Esophagus muscularis mucosa (tissue), 4 donors: ENCODE measurements at places on chromosomes 16 and 17.

DNA sequence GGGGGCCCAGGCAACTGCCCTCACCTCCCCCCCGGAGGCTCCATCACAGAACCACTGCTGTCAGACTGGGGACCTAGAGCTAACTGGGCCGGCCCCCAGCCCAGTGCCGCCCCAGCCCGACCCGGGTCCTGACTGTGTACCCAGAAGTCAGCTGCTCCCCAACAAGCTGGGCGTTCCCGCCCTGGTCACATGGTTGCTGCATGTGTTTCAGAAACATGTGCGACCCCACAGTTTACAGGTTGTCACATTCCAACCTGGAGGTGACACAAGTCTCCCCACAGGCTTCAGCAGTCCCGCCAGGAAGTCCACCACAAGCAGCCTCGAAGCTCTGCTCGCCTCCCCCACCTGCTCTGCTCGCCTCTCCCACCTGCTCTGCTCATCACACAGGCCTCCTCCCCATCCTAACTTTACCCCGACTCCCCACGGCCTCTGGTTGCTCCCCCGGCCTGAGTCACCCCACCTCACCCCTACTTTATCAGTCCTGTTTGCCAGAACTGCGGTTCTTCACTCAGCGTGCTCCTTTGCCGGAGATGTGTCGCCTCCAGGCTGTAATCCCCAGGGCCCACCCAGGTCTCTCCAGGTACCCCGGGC lies 968 bp downstream of the MRPL28 start:
- DNase-seq, result no peak

GRCh38 chr16:50496990-50497389 lies 51.2 kb upstream of the NKD1 start:
- no peak for DNase-seq

DNA sequence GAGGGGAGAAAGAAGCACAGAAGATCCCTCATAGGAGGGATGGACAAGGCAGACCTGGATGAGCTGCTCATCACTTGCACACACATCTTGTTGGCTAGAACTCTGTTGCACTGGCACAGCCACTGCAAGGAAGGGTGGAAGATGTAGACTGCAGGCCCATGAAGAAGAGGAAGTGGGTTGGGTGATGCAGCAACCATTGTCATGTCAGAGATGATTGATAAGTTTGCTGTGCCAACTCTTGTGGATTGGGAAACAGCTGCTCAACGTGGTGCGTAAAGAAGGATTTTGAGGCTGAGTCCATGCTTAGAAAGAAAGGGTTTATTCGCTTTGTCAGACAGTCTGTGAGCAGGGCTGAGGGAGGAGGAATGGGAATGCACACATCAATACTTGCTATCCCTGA lies 161.4 kb upstream of the MPHOSPH6 start:
- DNase-seq, result no peak

GRCh38 chr16:67241008-67241900 lies 6.0 kb downstream of the FHOD1 start:
- DNase-seq, result no peak

GRCh38 chr16:48907906-48908634 lies 298.1 kb upstream of the N4BP1 start:
- no peak for DNase-seq

GRCh38 chr16:72129976-72130656 lies 36.5 kb downstream of the DHX38 start:
- peak; percentile 83 for DNase-seq

DNA sequence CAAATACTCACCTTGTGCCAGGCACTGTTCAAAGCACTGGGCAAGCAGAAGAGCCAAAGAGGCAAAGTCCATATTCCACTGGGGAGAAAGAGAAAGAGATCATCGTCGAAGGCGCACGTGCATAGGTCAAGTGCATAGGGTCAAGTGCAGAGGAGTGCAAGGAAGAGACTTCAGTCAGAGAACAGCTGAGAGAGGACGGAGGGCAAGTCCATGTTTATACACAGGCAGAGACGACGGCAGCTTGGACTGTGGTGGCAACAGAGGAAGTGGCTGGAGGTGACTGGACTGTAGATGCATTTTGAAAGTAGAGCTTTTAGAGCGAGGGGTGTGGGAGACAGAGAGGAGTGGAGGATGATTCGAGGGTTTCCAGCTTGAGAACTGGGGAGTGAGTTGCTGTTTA lies 74.7 kb upstream of the SDK2 start:
- DNase-seq, result no peak

- DNase-seq, result no peak
These were observed 4.4 kb upstream of the ARMC7 start for GRCh38 chr17:75105126-75106080.

- no peak for DNase-seq
These were observed 1893.0 kb downstream of the TP53TG3F start for GRCh38 chr16:35352431-35352830.

GRCh38 chr17:34283571-34283970 lies 2.0 kb upstream of the CCL11 start:
- no peak for DNase-seq

DNA sequence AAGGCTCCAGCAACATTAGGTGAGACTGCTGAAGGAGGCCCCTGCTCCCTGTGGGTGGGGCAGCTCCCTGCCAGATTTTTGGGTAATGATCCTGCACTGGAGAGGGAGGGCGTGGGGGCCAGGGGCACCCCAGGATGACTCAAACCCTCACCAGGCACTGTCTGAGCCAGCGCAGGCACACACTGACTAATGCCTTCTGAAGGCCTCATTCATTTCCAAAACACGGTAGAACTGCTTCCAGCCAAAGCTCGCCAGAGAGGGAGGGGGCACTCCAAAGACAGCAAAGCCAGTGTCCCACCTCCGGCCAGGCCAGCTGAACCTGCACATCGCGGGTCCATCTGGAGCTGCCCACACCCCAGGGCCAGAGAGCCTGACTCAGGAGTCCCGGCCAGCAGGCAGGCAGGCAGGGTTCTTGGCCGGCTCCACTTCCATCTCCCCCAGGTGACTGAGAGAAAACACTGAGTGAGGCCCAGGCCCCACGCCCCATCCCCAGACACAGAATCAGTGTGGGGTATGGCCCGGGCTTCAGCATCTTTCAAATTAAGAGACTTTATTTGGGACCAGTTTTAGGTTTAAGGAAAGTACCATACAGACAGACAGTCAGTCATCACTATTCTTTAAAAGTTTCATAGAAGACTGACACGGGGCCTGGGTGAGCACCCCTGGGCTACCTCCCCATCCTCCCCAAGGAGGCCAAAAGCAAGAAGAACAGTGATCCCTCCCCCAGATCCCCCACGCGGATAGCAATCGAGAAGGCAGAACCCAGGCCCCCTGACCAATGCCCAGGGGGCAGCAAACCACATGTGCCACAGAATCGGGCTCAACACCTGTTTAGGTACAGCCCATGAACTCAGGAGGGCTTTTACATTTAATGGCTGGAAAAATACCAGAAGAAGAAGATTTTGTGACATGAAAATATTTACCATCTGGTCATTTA lies 2.3 kb downstream of the PIEZO1 start:
- DNase-seq, result no peak

DNA sequence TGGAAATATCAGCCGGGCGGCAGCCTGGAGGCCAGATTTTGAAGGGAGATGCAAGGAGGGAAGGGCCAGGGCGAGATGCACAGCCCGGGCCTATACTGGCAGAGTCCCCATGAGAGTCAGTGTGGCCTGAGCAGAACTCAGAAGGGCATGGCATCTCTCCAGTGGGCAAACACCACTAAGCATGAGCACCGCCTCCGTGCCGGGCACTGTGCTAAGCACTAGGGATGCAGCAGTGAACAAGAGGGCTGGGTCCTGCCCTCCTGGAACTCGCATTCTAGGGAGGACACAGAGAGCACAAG lies 33.5 kb downstream of the TK2 start:
- no peak for DNase-seq

- no peak for DNase-seq
These were observed 10.7 kb downstream of the NLK start for GRCh38 chr17:28053044-28053670.

DNA sequence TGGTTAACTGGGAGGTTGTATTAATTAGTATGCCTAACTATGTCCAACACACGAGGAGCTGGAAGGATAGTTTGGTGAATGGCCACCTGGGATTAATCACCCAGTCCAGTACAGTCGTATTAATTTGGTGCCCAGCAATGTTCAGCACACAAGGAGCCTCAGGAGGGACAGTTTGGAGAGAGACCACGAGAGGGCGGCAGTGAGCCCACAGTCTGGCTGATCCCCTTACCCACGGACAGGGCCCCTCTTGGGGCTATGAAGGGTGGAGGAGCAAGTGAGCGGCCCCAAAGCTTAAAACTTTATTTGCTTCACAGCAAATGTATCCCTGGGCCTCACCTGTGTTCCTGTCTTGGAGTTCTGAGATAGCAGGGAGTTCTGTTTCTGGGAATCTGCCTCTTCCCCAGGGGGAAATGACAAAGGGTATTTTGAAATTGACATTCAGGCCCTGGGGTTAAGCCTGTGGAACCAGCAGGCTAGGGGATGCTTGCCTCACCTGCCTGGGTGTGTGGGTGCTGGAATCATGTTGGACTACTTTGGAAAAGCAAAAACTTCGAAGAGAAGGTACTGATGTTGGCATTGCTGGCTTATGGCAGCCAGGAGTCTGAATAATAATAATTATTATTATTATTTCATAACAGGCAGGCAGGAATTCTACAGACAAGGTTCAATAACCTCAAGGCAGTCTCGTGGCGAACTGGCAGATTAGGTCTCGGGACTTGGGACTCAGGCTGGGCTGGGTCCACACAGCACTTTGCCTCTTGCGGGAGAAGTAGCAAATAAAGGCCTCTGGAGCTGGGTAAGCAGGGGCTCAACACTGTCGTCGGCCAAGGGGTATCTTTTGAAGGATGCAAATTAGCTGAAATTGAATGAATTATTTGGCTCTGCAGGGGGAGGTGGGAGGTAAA lies 227.6 kb upstream of the ASIC2 start:
- DNase-seq, result no peak

- peak; percentile 74 for DNase-seq
These were observed 545.5 kb downstream of the TMEM114 start for GRCh38 chr16:8044796-8045195.

DNA sequence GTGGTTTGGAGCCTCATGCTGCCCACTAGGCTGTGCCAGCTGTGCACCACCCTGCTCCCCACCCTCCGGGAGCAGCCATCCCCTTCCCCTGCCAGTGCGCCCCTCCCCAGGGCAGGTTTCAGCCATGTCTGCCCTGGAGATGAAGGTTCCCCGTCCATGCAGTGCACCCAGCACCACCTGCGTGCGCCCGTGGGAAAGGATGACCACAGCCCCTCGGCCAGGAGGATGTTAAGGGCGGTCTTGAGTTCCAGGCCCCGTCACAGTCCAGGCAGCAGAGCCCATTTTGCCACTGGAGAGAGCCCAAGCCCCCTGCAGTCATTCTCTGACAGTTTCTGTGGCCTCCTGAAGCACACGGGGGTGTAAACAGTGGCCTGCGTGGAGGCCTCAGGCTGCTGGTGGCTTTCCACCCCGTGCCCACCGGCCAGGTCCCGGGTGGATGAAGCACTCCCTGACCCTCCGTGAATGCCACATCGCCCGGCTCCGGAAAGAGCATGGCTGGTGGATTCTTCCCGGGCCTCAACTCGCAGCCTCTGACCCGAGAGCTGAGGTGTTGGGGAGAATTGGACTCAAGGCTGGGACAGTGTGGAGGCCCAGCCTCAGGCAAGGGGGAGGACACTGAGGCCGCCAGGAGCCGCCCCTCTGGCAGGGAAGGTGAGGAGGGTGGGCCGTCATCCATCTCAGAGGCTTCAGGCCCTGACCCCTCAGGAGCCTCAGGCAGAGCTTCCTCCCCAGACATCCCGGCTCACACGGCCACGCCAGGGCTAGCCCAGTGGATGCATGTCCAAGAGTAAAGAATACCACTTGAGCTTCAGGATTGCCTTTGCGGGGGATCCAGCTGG lies 69.7 kb upstream of the CHMP6 start:
- no peak for DNase-seq

DNA sequence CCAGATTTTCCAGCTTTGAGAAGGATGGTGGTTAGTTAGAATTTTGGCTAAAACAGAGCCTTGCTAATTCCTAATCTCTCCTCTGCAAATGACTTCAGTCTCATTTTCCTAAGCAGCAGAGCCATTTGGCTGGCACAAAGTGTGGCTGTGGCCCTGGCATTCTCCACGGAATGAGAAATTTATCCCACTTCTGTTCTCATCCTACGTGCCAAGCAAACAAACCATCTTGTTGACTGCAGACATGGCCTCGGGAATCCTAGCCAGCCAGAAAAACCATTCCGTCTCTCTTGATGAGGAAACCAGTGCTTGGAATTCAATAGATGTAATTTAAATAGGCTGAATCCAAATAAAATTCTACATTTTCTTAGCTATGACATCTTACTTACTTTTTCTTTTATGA lies 34.1 kb upstream of the ELAC2 start:
- no peak for DNase-seq

DNA sequence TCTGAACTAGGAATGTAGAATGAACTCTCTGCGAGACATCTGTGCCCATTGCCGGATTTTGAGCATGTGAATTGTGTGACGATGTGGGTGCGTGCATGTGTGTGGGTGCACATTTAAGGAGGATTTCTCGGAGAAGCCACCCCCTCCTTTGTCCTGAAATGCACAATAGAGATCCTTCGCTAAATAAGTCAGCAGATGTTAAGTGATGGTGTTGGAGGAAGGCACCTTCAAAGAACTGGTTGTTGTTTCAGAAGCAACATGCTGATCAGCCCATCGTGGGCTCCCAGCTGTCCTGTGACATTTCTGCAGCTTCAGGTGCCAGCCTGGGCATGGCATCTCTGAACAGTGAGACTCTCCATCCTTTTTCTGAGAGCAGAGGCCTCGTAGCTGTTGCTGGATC lies 194.9 kb downstream of the MSI2 start:
- no peak for DNase-seq

DNA sequence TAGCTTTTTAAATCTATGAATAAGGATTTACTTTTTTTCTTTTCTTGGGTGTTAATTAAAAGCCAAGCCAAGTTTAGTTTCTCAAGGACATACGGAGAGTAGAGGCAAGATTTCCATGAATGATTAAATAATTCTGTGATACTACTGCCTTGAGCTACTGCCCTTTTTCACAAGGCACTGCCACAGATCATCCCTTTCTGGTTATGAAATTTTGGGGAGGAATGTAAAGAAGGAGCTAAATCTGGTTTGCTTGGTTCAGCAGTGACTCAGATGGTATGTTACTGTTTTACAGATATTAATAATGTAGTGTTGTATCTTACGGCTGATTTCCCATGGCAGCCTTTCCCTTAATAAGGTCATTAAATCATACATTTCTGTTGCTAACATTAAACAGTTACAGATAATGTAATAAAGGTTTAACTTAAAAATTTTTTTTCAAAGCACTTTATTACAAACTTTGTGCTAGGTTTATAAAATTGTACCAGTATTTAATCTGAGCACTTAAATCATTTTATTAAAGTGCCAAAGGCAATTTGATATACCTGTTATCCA lies 2.6 kb downstream of the WSB1 start:
- DNase-seq, result no peak

- peak; percentile 78 for DNase-seq
These were observed 14.2 kb downstream of the USP10 start for GRCh38 chr16:84714028-84714427.

DNA sequence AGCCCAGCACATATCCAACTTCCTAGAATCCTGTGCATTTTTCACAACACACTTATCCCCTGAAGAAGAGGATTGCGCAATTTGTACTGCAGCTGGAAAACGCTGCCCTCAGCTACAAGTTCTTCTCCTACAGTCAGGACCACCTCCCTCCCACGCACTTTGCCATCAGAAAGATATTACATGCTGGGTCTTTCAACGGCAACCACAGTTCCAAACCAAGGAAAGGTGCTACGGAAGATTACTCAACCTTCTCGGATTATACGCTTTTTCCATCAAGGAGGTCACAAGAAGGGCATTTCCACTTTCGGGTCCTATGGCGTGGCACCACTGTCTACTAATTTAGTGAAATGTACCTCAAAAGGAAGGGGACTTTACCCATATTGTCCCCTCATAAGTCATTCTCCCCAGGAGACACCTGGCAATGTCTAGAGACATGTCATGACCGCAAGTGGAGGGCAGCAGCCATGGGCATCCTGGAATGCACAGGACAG lies 35.2 kb downstream of the USP7 start:
- no peak for DNase-seq
